ENCODE measurements at places on chromosomes 16 and 17.

DNA sequence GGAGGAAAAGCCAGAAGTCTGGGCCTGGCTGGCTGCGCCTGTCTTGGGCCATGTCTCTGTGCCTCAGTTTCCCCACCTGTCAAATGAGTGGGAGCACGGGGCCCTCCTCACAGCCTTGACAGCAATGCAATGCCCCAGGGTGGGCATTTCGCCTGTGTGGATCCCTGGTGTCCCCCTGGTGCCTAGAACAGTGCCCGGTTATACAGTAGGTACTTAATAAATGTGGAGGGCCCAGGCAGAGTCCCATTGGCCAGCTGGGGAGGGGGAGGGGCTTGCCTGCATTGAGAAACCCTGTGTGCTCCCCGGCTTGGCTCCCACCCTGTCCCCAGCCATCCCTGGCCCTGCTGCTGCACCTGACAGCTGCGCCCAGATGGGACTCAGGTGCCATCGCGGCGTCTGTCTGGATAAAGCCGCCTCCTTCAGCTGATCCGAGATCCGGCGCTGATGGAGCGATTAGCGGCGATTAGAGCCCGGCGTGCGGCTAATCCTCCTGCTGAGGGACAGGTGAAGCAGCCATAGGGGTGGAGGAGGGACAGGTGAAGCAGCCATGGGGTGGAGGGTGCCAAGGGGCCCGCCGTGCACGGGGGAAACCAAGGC lies 12.4 kb downstream of the ZFPM1 start:
- no peak for DNase-seq

- DNase-seq: no peak
Measured at GRCh38 chr16:10308305-10309193, 77.3 kb upstream of the ATF7IP2 start.

GRCh38 chr17:6574687-6575595 lies 18.6 kb upstream of the PITPNM3 start:
- peak; percentile 67 for DNase-seq

GRCh38 chr16:86103320-86103719 lies 204.4 kb downstream of the IRF8 start:
- DNase-seq: no peak

DNA sequence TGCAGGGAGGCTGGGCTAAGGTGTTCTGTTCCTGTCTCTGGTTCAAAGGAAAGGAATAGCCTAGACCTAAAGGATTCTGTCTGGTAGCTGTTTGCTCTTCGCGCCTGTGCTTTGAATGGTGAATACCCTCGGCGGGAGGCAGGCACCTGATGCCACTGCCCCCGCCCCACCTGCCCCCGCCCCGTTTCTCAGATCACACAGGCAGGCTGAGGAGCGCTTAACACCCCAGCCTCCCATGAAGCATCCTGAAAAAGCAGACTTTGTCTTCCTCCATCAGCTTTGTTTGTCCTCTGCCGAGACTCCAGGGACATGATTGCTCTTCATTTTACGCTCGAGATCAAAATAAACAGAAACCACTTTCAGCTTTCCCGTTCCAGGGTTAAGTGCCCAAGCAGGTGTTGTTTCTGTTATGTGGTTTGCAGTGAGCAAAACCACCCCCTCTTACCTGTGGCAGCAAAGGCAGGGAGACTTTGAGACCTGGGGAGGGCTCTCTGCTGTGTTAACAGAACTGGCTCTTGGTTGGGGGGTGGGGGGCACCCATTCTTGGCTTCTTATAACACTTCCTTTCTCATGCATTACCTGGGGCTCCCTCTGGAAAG lies 452.1 kb downstream of the WWOX start:
- DNase-seq: no peak

- DNase-seq: no peak
Measured at GRCh38 chr16:67022531-67023214, 6.3 kb upstream of the CBFB start.

DNA sequence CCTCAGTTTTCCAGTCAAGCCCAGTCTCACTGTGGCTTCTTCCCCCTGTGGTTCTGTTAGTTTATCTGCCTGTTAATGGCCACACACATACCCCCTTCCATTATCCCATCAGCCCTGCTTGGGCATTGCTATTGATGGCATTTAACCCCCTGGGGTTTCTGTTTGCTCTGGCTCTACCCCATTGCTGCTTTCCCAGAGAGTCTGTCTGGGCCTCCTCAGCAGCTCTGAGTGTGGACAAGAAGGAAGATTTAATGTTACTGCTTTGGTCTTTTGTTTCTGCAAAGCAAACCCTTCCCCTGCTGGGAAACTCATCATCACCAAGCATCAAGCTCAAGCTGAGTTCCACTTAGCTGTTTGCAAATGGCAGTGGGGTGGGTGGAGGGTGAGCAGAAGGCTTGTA lies 162.7 kb downstream of the CCT6B start:
- DNase-seq: no peak

DNA sequence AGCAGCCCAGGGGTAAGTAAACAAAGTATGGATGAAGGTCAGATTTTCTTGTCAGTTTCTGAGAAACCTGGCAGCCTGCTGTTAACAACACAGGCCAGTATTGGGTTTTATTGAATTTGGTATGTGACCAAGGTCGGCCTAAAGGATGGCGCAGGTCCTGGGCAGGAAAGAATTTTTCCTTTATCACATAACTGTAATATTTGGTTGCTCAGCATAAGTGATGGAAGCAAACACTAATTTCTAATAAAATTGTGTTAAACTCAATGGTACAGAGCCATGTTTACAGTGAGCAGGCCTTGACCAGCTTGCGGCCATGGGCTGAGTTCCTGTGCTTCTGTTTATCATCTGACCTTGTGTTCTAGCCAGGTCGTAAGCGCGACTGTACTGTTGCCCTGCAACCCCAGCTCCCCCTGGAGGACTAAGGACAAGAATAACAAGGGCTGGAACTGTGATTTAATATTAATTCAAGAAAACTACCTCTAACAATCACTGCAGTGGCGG lies 10.5 kb downstream of the POLDIP2 start:
- DNase-seq: no peak

DNA sequence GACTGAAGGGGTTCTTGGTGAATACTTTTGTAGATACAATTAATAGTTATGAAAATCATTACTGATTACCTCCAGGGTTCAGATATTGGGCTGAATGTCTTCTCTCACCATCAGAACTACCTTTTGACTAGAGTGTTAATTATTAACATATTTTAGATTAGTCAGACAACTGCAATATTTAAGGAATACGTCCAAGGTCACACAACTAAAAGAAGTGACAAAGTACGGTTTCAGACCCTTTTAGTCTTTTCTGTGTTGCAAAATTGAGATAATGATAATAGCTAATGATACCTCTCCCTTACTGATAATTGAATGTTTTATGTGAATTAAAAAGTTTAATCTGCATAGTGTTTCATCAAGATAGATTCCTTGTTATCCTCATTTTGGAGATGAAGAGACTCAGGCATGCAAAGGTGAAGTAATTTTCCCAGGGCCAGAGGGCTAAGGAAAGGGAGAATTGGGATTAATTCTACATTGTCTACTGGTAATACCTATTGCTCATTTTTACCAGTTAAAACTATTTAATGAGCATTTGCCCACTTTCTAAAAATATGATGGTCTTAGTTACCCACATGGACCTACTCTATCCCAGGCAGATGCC lies 107.3 kb downstream of the WWOX start:
- no peak for DNase-seq

DNA sequence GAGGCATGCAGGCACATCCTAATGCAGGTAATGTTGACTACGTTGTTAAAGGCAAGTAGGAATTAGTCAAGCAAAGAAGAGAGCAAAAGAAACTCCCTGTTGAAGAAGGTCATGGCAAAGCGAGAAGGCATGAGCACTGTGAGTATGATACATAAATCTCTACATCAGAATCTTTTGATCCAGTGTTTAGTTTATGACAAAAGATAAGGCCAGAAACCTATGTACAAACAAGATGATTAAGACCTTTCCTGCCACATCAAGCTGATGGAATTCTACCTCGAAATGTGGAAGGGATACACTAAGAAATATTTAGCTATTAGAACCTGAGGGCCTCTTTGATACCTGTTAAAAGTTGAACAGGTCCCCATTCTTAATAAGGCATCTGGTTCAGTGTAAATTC lies 20.2 kb downstream of the SYCE1L start:
- no peak for DNase-seq

DNA sequence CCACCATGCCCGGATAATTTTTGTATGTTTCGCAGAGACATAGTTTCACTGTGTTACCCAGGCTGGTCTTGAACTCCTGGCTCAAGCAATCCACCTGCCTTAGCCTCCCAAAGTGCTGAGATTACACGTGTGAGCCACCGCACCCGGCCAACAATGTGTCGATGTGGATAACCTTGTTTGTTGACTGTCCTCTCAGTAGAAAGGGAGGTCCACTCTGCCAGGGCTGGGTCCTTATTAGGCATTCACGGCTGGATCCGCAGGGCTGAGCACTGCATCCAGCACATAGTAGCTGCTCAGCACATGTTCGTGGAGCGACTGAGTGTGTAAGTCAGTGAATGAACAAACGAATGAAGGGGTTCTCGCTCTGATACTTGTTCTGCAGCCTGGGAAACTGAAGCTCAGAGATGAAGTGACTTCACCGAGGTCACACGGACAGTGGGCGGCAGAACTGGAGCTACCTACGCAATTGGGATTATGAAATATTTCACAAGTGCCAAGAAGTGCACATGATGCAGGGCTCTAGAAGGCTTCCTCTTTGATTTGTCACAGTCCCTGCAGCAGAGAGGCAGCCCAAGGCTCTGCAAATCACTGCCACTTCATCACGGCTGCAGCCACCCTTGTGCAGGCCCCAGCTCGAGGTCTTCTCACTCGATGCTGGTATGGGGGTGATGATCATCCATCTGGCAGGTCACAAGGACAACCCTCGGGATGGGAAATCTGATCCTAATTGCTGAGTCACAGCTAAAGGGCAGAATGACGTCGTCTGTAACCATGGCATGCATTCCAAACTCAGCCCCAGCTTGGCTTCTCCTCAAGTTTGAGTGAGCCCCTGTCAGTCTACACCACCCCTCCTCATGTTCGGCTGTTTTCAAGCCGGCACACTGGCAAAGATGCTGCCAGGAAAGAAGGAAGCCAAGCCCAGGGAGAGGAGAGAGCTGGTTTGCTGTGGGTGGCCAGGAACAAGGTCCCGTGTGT lies 28.0 kb upstream of the SNN start:
- DNase-seq: peak; percentile 86

GRCh38 chr16:66616592-66616991 lies 12.1 kb downstream of the CMTM3 start:
- no peak for DNase-seq

DNA sequence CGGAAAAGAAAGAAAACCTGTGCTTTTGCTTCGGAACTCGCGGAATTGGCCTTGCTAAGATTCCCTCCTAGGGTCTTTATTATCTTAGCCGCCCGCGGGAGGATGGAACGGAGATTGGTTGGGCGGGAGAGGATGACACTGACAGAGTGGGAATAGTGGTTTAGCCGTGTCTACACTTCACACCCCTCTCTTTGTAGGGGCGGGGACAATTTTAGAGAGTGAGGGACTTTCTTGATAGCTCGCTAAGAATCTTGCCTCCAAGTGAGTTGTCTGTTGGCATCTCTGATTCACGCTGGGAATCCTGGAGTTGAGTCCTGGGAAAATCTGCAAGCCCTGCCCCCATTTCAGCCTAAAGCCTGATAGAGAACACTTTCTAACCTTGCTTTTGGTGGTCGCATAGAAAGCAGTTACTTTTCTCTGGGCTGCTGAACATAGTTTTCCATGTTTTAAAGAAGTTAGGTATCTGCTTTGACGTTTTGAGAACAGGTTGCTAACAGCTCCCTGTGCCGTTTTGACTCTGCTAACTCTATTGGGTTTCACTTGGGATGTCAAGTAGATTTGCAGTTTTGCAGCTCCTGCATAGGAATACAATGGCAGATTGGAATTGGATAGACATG lies 697 bp downstream of the NOL11 start:
- DNase-seq: peak; percentile 5

GRCh38 chr16:57575468-57576277 lies 33.2 kb downstream of the ADGRG5 start:
- no peak for DNase-seq

GRCh38 chr16:84953190-84953746 lies 58.1 kb downstream of the ZDHHC7 start:
- DNase-seq: no peak

DNA sequence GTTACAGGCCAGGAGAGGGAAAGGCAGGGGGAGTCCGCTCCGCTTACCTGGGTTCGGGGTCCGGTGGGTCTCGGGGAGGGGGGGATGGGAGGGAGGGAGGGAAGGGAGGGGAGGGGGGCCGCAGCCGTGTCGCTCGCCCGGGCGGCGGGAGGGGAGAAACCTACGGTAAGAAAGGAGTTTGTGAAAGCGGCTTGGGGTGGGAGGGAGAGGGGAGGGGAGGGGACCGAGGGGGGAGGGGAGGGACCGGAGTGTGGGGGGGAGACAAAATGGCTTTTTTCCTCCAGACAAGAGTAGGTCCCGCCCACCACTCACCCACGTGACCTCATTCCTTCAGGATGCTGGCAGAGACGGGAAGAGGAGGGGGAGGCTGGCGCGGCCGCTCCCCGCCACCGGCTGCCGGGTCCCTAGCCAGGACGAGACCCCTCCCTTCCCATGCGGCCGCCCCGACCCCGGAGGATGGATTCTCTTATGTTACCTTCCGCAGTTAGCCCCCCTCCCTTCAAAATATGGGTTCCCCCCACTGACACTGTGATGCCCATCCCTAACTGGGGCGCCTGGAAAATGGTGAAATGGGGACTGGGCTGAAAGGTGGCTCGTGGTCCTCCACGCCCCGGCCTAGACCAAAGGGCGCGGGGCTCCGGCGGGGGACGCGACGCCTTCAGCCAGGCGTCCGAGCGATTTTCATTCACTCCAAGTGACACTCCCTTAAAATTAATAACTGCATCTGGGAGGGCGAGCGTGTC lies at the start of gene PCGF2:
PCGF2 (minus strand) TSS at position 188 of the 743 bp plus-strand sequence. CDS start 7,934 bp downstream, outside the sequence.
- DNase-seq: no peak

GRCh38 chr17:28086519-28086918 lies 44.0 kb downstream of the NLK start:
- no peak for DNase-seq

DNA sequence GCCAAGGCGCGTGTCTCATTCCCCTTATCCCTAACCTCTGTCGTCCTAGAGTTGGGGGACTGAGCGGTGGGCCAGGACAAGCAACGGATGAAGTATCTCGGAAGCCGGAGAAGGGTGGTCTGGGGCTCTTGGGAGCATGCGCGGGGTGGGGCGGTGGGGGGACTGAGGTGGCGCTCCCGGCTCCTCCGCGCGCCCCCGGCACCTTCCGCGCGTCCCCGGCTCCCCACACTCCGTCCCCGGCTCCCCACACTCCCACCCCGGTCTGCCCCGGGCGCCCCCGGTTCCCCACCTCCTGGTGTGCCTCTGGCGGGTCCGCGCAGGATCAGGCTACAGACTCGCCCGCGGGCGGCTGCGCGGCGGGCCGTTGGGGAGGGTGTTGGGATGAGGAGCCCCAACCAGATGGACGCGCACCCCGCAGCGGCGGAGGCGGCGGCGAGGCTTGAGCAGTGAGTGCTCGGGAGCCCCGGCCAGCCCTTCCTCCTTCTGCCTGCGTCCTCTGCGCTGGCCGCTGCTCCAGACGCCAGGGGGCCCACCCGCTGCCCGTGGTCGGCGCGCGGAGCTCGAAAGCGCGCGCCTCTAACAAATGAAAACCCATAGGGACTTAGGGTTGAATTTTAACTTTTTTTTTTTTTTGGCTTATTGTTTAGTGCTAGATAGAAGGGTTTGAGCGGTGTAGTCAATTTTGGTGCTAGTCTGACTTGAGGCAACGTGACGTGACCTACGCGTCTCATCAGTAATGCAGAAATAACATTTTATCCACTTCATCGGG lies 5.6 kb upstream of the CRYM start:
- no peak for DNase-seq

- DNase-seq: no peak
Measured at GRCh38 chr16:46772463-46772862, 24.3 kb upstream of the MYLK3 start.

GRCh38 chr17:44188576-44189403 lies 2.0 kb downstream of the TMUB2 start:
- no peak for DNase-seq
